ENCODE measurements at places on chromosomes 2 and 18. TPM values are rescaled to one million over a fixed set of nuclear protein-coding genes. Genes with fewer than 3 reads are reported as not detected.

KIF1A gene
- 1.2 TPM for total RNA-seq

VWC2L gene
- not detected for total RNA-seq

CROCC2 gene
- not detected for total RNA-seq

GRCh38 chr18:79402977-79403722 is 7.4 kb downstream of the NFATC1 start:
- DNase-seq, result no peak

GRCh38 chr2:217964275-217965161 is 38.3 kb downstream of the TNS1 start:
- no peak for DNase-seq

- DNase-seq, result no peak
Measured at GRCh38 chr18:74654638-74655037, 57.0 kb downstream of the ZNF407 start.

DNA sequence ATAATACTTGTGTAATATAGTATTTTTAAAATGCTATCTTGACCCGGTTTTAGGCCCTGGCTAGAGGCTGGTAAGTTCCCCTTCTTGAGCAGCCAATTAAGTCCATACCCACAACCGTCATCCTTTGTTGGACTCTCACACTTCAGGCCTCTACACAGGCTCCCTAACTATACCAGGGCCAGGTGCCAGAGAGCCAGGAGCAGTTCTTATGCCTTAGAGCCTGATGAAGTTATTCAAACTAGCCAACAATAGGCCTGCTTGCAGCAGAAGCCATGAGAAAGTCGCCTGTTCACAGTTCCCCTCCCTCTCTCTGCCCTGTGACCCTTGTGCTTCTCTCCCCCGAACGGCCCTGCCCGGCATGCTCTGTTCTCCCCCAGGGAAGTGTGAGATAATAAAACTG is 454.2 kb upstream of the KLHL29 start:
- DNase-seq, result no peak

GRCh38 chr2:34848691-34849090 is 1249.6 kb upstream of the FAM98A start:
- DNase-seq, result no peak

GRCh38 chr2:43105586-43106558 is 120.5 kb downstream of the ZFP36L2 start:
- no peak for DNase-seq
